NCI-H510A (cell line): ENCODE measurements at places on chromosomes 3 and 15.
A peak's percentile ranks its signal among the peaks of the same experiment; 100 is the strongest.

DNA sequence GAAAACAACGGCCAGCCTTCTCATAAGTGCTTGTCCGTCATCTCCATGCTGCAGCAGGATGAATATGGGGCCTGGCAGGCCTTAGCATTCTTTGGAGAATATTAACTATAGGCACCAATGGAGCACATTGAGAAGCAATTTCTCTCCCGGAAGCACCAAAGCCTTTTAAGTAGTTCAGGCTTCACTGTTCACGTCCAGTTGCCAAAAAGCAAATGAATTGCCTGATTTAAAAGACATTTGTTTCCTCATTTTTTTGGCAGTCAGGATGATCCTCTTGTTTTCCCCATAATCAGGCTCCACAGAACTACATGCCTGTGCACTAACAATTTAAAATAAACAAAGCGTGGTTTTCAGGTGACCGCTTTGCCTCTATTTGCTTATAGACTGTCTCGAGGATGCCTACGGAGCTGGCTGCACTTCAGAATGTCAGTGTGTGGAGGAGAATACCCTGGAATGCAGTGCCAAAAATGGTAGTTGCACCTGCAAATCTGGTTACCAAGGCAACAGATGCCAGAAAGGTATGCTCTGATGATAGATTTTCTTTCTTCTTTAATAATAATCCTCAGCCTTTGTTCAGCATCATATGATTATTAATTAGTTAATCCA is 725.2 kb upstream of the GOLIM4 start:
- DNase-seq, result no peak

- DNase-seq, result no peak
These were observed 94.6 kb downstream of the ZIC4 start for GRCh38 chr3:147311716-147312115.

DNA sequence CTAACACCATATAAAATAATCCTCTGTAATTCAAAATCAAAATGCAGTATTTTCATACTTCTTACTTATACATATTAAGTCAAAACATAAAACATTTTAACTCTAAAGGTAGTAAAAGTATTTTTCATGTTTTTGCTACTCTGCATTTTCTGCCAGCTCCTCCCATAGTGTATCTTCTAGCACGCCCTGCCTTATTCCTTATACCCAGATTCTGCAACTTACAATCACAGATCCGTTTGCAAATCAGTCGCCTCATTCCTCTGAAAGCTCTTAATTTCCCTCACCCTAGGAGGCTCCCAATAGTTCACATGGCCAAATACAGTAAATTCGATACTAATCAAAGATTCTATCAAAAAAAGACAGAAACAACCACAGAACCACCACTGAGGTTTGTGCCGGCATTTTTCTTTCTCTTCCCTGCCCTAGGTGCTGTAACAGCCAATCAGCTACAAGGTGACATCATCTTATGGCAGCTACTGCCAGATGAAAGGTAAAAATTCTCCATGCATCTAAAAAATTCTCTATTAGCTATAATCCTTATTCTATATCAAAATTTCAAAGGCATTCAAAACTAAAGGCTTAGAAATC is 72.9 kb downstream of the CLASP2 start:
- no peak for DNase-seq

DNA sequence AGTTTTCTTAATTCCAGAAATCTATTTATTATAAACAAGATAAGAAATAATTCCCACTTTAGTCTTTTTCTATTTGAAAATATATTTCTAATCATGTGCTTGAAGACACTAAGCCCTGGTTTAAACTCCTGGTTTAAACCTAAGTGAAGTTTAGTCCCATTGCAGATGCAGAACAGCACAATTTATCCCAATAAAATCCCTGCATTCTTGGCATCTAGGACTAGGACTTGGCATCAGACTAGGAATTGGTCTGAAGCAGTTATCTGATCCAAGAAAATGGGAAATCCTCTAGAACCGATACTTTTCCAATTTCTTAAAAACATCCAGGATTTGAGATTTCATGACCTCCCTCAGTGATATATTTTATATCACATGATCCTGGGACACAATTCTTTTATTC is 168.8 kb upstream of the VEPH1 start:
- no peak for DNase-seq

- no peak for DNase-seq
These were observed 3.2 kb downstream of the HTR3E start for GRCh38 chr3:184099806-184100686.

DNA sequence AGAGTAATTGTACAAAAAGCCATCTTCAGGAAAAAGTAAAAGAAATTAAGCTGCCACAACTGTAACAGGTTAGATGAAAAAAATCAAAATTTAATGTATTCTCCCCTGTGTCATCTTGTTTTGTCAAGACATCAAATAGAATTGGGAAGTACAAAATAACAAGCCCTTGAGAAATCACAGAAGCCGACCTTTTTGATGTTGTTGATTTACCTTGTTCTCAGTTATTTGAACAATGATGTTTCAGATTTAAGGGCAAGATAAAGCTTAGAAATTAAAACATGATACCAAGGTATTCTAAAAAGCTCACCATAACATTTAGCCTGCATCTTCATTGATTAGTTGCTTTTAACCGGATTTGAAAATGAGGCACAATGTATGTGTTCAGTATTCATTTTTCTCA is 523.0 kb downstream of the FOXP1 start:
- no peak for DNase-seq

- DNase-seq, result peak; percentile 36
These were observed 7.3 kb upstream of the ZBTB38 start for GRCh38 chr3:141360888-141361598.

DNA sequence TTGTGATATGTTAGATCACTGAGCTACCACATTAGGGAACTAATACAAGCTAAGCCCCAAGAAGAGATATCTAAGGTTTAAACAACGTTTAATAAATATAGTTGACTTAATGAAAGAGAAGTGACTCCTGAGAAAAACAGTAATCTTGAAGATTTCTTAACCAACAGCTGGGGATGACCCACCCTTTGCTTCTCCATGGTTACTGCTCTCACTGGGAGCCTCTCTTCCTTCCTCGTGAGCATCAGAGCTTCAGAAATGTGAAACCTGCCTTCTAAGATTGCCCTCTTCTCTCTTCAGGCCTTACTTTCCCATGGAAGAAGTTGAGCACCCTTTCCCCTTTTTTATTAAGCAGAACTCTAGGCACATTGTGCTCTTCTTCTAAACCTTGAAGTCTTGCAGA is 132.2 kb upstream of the NR2E3 start:
- no peak for DNase-seq

DNA sequence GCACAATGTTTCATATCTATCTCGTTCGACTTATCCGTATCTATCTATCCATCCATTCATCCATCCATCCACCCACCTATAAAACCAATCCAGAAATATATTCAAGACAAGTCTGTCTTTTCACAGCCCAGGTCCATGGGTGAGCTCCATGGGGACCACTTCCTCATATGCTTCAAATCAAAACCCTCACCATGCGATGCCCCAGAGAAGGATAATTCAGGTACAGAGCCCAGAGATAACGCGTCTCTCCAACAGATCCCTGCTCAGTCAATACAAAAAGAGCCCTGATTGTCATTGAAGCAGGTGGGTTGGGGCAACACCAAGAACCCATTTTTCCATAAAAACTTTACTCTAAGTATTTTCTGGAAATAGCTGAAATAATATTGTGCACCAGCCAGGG is 47.2 kb downstream of the PCSK6 start:
- no peak for DNase-seq

DNA sequence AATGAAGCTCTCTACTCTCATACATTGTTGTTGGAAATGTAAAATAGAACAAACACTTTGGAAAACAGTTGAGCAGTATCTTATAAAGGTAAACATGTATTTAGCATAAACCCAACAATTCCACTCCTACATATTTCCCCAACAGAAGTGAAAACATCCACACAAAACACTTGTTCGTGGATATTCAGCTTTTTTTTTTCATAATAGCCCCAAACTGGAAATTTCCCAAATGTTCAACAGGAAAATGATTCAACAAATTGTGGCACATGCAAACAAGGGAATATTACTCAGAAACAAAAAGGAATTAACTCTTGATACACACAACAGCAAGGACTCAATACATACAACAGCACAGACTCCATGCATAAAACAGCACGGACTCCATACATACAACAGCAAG is 28.5 kb downstream of the RFTN1 start:
- no peak for DNase-seq

- DNase-seq, result no peak
These were observed 152.3 kb downstream of the IGF1R start for GRCh38 chr15:98800437-98801233.

DNA sequence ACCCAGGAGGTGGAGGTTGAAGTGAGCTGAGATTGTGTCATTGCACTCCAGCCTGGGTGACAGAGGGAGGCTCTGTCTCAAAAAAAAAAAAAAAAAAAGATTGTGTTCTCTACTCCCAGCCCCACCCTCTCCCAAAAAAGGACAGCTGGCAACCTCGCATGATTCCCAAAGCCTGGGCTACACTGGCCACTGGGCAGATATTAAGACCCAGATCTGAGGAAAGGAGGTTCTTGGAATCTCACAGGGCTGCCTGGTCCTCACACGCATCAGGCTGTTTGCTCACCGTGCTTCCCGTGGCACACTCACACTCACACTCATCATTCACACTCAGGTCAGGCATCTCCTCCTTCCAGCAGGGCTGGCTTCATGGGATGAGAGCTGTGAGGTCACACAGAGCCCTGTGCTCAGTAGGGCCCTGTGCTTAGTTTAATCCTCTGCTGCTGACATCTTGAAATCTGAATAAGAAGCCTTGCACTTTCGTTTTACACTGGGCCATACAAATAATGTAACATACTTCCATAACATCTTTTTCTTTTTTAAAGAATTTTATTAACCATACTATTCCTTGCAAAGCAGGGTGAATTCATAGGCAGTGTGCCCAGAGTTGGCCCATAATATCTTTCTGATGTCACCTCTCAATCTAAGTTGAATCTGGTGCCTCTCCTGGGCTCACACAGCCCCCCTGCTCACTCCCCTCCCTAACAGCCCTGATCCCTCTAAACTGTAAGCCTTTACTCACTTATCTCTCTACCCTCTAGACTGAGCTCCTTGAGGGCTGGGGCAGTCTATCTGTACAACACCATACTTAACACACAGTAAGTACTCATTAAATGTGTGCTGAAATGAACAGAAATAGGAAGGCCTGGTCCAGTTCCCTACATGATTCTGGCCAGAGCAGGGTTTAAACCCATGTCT is 50.2 kb upstream of the C15orf39 start:
- no peak for DNase-seq

DNA sequence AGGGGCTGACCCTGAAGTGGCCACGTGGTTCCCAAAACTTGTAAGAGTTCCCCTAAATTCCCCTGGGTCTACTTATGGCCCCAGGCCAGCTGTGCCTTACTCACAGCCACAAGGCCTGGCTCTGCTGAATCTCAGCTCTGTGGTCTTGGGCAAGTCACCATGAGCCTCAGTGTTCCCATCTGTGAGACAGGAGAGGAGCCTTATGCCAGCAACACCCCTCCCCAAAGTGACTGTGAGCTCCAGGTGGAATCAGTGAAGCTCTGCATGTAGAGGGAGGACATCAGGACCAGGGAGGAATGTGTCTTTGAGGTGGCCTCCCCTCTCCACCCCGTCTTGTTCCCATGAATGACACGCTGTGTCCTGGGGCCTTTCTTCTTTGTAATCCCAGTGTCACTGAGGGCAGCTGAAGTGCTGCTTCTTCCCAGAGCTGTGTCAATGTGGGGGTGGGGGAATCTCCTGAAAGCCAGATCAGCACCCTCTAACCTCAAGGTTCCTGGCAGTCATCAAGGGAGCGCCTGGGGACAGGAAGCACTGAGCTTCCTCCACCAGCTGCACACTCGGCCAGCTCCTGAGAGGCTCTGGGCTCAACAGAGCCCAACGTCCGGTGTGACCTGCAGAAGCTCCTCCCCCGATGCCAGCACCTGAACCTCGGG is 258.9 kb downstream of the UACA start:
- DNase-seq, result no peak

DNA sequence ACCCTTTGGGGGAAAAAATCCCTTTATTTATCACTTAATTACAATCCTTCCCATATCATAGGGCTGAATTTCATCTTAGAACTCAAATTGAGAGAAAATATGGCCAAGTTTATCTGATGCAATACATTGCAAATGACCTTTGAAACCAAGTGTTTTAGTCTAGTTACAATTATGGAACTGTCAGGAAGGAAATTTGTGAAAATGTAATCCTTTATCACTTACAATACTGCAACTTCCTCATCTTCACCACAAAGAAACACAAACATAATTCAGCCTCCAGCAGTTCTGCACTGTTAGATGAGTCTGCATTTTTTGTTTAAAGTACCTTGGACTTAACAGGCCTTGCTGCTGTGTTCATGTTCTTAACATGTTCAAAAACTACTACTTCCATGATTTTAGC is 4.6 kb downstream of the CCPG1 start:
- no peak for DNase-seq

DNA sequence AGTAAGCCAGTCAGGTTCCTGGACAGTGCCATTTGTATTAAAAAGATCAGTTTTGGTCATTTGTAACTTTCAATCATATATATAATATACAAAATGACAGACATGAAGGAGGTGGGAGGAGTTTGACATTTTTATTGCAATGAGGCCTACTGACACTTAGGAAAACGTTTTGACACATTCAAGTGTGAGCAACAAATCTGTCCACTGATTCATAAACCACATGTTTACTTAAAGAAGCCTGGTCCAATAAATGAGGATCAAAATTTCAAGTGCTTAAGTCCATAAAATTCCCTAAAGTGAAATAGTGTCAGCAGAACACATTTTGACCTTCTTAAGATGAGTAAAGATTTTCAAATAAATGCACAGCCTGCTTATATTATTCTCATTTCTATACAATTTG is 137.3 kb downstream of the MECOM start:
- DNase-seq, result no peak

DNA sequence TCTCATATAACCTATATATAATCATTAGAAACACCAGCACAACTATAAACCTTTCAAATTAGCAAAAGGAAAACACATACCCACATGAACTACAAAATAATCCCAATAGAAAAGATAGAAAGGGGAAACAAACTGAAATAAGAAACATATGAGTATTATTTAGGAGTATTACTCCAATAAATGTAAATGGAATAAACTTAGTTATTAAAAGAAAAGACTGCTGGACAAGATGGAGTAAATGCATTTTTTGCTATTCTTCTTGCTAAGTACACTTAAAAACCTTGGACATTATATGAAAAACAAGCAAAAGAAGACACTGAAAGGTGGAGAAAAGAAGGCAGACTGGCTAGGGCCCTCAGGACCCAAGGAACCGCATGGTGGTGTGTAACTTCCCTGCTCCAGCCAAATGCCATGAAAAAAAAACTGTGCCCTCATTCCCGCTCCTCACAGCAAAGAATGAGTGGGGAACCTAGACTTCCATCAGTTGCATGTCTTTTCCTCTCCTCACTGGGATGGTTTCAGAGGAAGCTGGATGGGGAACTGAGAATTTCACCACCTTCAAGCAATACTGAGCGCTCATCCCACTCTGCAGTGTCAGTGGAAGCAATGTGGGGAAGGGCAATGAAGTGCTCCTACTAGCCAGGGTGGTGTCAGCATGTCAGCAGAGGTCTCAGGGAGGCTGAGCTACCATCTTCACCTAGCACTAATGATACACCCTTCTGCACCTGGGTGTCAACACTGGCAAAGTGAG is 43.7 kb upstream of the ADAMTS17 start:
- no peak for DNase-seq

- no peak for DNase-seq
These were observed 1.1 kb downstream of the C2CD4B start for GRCh38 chr15:62164014-62164395.
